Naive B cell (primary cell): ENCODE measurements at places on chromosomes 7 and 10.

DNA sequence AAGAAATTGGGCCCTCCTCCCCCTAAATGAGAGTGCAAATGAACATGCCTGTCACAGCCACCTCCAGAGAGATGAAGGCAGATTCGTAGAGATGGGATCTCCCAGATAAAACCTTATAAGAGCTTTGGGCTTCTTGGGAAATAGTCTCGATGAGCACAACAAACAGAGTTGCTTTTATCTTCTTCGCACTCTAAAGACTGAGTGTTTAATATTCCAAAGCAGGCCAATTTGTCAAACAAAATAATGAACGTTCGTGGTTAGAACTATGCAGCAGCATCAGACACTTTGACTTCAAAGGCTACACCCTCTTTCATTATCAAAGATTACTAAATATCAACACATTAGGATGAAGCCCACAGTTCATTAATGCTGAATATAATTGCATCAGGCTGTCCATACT lies 256.2 kb downstream of the SKIDA1 start:
- no peaks in the 10 kb centered on the region for H3K4me1 ChIP-seq
- H3K27me3 ChIP-seq: no peaks in the 10 kb centered on the region
- H3K27ac ChIP-seq: no peak overlapping the region
- H3K36me3 ChIP-seq: peaks cover 10% of the 10 kb centered on the region

DNA sequence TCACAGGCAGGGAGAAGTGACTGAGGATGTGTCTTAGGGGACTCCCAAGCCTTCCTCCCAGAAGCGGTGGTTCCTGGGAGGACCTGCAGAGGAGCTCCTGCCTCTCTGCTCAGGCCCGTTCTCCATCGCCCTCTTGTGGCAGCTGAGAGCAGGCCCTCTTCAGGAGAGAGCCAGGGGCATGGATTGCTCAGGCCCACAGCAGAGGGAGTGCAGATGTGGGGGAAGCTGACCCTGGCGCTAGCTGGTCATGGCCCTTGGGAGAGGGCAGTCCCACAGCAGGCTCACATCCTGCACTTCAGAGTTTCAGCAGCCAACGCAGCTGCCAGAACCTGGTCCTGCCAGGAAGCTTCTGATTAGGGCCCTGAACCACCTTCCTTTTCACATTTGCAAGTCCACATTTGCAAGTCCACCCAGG lies 94.8 kb upstream of the TARP start:
- H3K27me3 ChIP-seq: no peaks in the 10 kb centered on the region
- no peak overlapping the region for H3K4me3 ChIP-seq
- H3K36me3 ChIP-seq: no peaks in the 10 kb centered on the region
- peak; percentile 43 for DNase-seq

- peaks cover 8% of the 10 kb centered on the region for H3K27me3 ChIP-seq
- no peak for DNase-seq
- no peaks in the 10 kb centered on the region for H3K4me1 ChIP-seq
- H3K4me3 ChIP-seq: no peak overlapping the region
- H3K27ac ChIP-seq: no peak overlapping the region
Observed at GRCh38 chr10:84665211-84665610, 336.8 kb downstream of the CCSER2 start.

GRCh38 chr7:111215550-111215949 lies 124.6 kb downstream of the LRRN3 start:
- no peak overlapping the region for H3K4me3 ChIP-seq
- DNase-seq: no peak
- H3K27ac ChIP-seq: no peak overlapping the region
- peaks cover 16% of the 10 kb centered on the region for H3K36me3 ChIP-seq

DNA sequence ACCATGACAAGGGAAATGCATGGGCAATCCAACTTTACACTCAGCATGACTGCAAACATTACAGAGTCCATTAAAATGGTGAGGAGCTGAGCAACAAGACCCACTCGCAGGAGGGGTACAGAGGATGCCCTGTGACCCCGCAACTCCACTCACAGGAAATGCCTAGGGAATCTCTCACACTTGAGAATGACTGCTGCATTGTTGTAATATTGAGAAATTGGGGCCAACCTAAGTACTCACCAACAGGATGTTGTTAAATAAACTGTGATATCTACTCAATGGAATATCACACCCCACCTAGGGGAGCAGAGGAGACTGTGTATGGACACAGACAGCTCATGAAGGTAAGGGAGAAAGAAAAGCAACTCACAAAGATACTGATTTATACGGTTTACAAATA lies 53.4 kb upstream of the CAMK2B start:
- H3K4me1 ChIP-seq: peaks cover 8% of the 10 kb centered on the region
- H3K36me3 ChIP-seq: no peaks in the 10 kb centered on the region
- no peak overlapping the region for H3K4me3 ChIP-seq
- peak overlapping the region; percentile 84 for H3K27ac ChIP-seq

DNA sequence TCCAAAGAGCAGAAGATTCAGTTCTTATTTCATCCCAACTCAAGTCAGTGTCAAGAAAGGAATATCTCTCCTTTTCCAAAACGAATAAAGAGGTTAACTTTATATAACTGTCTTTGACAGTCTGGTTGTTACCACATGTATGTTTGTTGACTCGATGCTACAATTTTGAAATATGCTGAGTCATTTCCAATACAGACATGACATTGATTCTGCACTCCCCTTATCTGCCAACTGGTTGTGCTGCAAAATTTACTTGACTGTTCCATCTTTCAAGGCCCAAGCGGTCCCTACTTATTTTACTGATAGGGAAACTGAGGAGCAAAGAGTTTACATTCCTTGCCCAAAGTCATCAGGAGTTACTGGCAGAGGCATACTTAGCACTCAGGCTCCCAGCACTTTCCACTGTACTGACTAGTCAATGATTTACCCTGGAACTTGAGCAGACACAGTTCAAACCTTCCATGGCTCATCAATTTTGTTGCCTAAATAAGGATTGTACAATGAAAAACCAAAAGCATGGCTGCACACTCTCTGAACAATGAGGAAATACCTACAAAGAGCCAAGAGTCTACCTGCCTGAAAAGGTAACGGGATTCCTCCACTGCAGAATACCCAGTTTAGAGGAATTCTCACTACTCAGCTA lies 52.8 kb downstream of the ABLIM1 start:
- H3K27me3 ChIP-seq: peaks cover 8% of the 10 kb centered on the region
- no peak for DNase-seq
- H3K36me3 ChIP-seq: no peaks in the 10 kb centered on the region
- no peak overlapping the region for H3K4me3 ChIP-seq

- no peak overlapping the region for H3K27ac ChIP-seq
- H3K27me3 ChIP-seq: no peaks in the 10 kb centered on the region
- no peaks in the 10 kb centered on the region for H3K4me1 ChIP-seq
- no peak for DNase-seq
- H3K4me3 ChIP-seq: no peak overlapping the region
- no peaks in the 10 kb centered on the region for H3K36me3 ChIP-seq
Observed at GRCh38 chr7:132069306-132069705, 507.0 kb downstream of the PLXNA4 start.

DNA sequence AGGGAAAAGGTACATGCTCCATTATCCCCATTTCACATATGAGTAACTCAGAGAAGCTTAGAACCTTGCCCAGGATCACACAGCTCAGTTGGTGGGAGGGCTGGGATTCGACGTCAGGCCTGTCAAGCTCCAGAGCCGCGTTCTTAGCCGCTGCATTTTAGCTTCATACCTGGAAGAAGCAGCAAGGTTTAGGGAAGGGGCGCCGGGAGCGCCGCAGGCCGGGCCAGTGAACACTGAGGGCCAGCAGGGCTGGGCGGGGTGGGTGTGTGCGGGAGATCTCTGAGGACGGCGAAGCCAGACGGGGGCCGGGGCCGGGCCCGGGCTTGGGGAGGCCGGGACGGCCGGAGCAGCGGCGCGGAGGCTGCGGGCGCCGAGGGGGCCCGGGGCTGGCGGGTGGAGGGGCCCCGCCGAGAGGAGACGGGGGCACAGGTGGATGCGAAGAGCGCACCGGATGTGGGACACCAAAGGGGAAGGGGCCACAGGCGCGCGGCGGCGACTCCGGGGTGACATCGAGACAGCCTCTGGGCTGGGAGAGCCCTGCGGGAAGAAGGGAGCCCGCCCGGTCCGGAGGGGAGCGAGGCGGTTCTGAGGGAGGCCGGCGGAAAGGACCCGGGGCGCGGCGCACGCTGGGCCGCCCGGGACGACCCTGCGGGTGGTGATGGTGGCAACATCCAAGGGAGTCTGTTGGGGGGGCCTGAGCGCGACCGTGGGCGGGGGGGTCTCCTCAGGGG lies 498 bp downstream of the NDST2 start:
- H3K27ac ChIP-seq: peak overlapping the region; percentile 97
- H3K4me3 ChIP-seq: peak overlapping the region; percentile 94
- H3K4me1 ChIP-seq: peaks cover 39% of the 10 kb centered on the region
- DNase-seq: peak; percentile 60
- peaks cover 18% of the 10 kb centered on the region for H3K36me3 ChIP-seq

GRCh38 chr10:115092555-115093285 lies 445 bp upstream of the ATRNL1 start:
- no peaks in the 10 kb centered on the region for H3K36me3 ChIP-seq
- H3K27me3 ChIP-seq: peaks cover 37% of the 10 kb centered on the region
- no peak overlapping the region for H3K27ac ChIP-seq
- peak; percentile 35 for DNase-seq
- peak overlapping the region; percentile 92 for H3K4me3 ChIP-seq

DNA sequence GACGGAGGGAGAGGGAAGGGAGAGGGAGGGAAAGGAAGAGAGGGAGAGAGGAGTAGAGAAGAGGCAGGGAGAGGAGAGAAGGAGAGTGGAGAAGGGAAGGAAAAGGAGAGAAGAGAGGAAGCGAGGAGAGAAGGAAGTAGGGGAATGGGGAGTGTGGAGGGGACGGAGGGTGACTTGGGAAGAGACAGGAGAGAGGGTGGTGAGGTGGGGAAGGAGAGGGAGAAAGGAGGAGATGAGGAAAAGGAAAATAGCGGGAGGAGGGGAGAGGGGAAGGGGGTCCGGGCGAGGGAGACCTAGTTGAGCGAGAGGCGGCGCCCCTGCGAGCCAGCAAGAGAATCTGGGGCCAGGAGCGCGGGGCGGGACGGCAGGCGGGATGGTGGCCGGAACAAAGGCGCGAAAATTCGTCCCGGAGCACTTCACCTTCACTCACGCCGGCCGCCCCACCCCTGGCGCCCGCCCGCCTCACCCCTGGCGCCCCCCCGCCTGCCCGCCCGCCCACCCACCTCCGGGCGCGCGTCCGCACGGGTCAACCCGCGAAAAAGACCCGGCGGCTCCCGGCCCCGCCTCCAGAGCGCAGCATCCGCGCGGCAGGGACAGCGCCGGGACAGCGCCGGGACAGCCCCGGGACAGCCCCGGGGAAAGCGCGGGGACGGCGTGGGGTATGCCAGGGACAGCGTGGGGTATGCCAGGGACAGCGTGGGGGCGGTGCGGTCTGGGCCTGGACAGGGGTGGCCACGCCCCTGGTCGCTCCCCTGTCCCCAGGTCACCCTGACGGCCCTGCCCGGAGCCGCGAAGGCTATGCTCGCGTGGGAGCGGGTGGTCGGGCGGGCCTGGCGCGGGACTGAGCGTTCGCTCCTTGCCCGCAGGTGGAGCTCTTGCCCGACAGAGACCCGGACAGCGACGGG lies 4.2 kb downstream of the VSTM2A start:
- no peak for DNase-seq
- H3K27me3 ChIP-seq: peaks cover 45% of the 10 kb centered on the region
- H3K4me1 ChIP-seq: no peaks in the 10 kb centered on the region

DNA sequence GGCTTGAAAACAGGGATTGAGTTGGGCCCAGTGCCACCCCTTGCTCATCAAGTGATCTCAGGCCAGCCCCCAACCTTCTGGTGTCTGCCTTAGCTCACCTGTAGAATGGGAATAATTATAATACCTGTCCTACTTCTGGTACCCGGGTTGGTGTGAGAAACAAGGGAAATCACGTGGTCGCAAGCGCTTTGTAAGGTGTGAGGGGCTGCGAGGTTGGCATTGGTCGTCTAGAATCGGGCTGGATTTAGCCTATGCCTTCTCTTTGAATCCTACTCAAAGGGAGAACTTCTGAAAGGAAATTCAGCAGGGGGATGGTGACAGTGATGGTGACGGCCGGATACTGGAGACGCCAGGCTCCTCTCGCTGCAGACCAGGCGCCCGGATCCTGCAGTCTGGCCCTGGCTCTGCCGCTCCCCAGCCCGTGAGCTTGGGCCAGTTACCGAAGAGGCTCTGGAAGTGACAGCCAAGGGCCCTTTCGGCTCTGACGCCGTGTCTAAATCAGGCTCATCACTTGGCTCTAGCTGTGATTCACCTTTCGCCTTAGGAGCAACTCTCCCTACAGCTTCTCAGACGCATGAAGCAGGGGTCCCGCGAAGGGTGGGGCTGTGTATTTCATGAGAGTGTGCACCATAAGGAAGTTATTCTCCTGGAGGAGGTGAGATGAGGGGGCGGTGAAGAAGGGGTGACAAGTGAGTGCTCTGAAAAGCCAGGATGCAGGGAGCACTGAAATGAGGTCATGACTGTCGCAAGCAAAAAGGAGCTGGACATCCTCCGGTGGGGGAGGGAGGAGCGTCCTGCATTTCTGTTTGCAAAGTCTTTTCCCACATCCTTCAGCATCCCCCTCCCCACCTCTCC lies 4.0 kb upstream of the CREB5 start:
- H3K4me1 ChIP-seq: peaks cover 28% of the 10 kb centered on the region
- H3K27ac ChIP-seq: peak overlapping the region; percentile 67
- H3K36me3 ChIP-seq: no peaks in the 10 kb centered on the region
- peaks cover 75% of the 10 kb centered on the region for H3K27me3 ChIP-seq
- peak overlapping the region; percentile 47 for H3K4me3 ChIP-seq

DNA sequence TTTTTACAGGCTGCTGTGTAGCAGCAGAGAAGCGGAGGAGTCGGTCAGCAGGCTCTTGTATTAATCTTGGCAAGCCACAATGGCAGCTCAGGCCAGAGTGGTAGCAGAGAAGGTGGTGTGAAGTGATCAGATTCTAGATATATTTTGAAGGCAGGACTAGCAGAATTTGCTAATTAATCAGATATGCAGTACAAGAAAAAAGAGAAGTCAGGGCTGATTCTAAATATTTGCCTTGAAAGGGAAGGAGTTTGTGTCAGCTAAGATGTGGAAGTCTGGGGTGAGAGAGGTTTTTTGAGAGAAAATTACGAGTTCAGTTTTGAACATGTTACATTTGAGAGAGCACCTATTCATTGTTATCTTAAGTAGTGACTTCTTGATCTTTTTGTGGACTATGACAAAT lies 176.3 kb downstream of the WNT2 start:
- H3K4me1 ChIP-seq: no peaks in the 10 kb centered on the region
- DNase-seq: no peak
- H3K27me3 ChIP-seq: peaks cover 5% of the 10 kb centered on the region
- no peak overlapping the region for H3K4me3 ChIP-seq
- H3K27ac ChIP-seq: no peak overlapping the region
